GM23248 (cell line): ENCODE measurements at places on chromosomes 12 and 14. TPM values are rescaled to one million over a fixed set of nuclear protein-coding genes. Genes with fewer than 3 reads are reported as not detected.

GRCh38 chr12:14239350-14239934 lies 126.0 kb upstream of the ATF7IP start:
- peak; percentile 53 for DNase-seq

DNA sequence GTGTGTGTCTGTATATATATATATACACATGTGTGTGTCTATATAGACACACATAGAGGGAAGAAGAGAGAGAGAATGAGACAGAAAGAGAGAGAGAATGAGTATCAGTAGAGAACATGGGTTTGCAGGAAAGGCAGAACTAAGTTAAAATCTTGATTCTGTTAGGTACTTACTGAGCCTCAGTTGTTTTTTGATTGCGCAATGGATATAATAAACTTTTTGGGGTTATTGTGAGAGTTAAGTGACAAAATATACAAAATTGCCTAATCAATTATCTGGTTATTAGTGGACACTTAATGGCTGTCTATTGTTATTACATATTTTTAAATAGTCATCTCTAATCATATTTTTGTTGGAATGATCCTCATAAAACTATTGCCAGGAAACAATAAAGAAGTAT lies 169.0 kb downstream of the ETNK1 start:
- DNase-seq, result no peak

DNA sequence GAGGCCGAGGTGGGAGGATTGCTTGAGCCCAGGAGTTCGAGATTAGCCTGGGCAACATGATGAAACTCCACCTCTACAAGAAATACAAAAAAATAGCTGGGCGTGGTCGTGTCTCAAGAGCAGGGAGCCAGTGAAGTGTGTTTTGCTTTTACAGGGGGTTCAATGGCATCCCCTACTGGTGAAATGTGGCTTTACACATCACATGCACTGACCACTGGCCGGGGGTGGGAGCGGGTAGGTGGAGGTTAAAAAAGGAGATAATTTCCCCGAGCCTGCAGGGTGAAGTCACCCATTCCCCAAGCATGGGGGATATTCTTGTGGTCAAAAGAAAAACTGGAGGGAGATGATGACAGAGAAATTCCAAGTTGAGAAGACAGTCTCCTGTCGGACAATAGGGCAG lies 63.6 kb upstream of the PWP1 start:
- peak; percentile 22 for DNase-seq

DNA sequence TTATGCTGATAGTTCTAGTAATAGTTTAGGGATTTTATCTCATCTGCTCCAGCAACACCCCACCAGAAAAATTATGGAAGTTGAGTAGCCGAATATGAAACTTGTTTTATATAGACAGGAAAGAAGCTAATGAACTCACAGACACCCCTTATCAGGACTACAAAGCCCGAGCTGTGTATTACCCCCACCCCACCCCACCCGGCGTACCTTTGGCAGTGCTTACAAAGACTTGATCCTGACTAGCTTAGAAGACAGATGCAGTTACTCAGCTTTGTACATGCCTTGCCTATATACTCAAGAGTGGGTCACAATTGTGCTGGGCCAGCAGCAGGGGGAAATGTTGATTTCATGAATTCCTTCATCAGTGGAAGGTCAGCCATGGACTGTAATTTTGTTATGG lies 22.4 kb downstream of the PROX2 start:
- DNase-seq, result peak; percentile 39

DNA sequence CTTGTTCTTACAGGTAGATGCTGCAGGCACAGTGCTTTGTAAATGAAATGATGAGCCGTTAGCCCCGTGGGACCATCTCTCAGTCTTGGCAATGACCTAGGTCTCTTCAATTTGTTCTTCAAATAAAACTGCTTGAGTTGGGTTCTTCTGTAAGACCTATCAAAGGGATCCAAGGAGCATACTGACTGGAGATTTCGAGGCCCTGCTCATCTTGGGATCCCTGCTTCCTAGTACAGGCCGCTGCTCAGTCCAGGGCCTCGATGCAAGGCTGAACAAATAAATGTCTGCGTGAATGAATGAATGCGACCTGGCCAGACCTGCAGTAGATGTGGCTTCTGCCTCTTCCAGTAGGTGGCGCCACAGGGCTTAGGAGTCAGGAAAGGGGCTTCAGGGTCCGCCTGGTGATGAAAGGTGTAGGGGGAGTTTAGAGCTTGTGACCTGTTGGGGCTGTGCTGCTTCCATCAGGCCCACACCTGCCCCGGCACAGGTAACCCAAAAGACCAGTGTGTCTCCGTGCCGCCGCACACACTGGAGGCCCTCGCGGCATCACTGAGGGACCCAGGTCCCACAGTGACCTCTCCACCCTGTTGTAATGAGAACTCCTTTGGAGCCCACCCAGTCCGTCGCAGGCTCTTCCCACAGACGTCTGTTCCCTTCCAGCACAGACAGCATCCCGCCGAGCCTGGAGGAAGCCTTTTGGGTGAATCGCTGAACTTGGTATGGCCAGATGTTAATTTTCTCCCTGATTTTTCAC lies 4.4 kb downstream of the CACNA1C start:
- peak; percentile 64 for DNase-seq

GRCh38 chr14:77026166-77026929 lies 2.2 kb downstream of the IRF2BPL start:
- peak; percentile 75 for DNase-seq

GRCh38 chr12:2672863-2673262 lies 121.9 kb upstream of the FKBP4 start:
- DNase-seq, result no peak

DNA sequence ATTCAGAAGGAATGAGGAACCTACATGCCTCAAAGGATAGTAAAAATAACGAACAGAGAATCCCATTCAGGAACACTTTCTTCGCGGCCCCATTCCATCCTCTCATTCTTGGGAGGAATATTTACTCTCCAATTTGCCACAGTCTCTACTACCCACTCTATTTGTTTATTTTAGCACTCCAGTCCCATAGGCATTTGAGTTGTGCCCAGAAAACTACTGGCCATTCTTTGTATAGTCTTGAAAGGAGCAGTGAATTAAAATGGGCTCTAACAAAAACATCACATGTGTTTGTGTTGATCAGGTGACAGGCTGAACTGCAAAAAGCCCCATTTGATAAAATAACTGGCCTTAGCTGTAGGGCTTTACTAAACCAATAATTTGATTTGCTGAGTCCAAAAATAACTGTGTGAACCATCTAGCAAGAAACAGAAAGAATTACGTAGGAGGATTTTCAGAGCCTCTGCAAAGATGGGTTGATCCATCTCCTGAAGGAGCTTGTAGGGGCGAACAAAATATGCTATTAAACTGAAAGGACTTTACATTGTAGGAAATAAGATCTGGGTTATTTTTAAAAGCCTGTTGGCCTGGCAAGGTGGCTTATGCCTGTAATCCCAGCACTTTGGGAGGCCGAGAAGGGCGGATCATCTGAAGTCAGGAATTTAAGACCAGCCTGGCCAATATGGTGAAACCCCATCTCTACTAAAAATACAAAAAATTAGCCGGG lies 142.3 kb upstream of the CPNE8 start:
- DNase-seq, result no peak

- DNase-seq, result peak; percentile 65
These were observed 145.7 kb downstream of the SAMD4A start for GRCh38 chr14:54712465-54713200.

GRCh38 chr12:104784592-104784991 lies 173.5 kb downstream of the SLC41A2 start:
- DNase-seq, result peak; percentile 13

DNA sequence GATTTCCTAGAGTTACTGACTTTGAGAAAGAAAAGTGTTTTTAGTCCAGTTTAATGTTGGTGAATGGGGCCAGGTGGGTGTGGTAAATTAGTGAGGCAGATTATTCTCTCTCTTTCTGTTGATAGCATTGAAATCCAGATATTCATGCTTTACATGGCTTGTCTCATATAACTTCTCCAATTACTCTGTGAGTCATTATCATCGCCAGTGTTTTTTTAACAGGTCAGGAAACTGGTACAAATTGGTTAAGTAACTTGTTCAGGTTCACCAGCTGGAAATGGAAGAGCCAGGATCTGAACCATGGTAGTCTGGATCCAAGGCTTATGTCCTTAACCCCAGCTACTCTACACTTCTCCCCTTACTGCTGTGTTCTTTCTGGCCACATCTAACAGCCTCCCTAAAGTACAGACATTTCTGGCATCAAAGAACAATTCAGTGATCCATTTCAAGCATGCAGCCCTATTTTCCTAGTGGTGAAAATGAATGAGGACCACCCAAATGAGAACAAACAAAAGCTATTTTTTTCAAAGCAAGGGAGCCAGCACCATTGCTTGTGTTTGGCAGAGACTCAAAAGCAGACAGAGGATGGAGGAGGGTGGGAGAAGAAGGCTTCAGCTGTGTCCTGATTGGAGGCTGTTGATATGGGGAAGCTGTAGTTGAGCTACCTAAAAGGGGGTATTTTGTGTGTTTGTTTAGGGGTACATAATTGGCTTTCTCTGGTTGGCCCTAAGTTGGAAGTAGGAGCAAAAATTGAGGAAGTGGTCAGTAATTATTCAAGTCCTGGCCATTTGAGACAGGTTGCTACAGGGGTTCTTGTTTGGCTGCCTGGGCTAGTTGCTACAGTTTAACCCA lies 1.7 kb downstream of the IRAK3 start:
- peak; percentile 48 for DNase-seq

- peak; percentile 6 for DNase-seq
These were observed 29.0 kb upstream of the MEG3 start for GRCh38 chr14:100796946-100797345.

DNA sequence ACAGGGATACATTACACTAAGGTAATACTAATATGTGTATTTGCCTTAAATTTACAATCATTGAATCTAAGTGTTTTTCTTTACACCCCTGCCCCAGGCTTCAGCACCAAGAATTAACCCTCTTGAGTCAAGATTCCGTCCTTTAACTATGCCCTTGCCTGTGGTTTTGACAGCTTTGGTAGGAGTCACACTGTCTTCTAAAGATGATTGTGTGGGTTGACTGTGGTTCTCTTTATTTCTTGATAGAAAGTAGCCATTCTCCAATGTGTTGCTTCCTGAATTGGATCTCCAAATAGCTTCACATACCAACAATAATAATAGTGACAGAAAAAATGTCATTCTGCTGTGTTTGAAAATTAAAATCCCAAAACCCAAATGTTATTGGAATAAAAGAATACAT lies 3.6 kb downstream of the CLEC7A start:
- DNase-seq, result no peak

GRCh38 chr12:51386351-51386750 lies 4.9 kb downstream of the GALNT6 start:
- no peak for DNase-seq

GRCh38 chr12:117590999-117591398 lies 229.6 kb upstream of the NOS1 start:
- no peak for DNase-seq

- DNase-seq, result peak; percentile 34
These were observed 827.6 kb downstream of the NRXN3 start for GRCh38 chr14:78997811-78998210.

- no peak for DNase-seq
These were observed 10.5 kb downstream of the PRKAB1 start for GRCh38 chr12:119678459-119678858.

GRCh38 chr12:54251667-54252284 lies 28.1 kb downstream of the CBX5 start:
- peak; percentile 79 for DNase-seq

DNA sequence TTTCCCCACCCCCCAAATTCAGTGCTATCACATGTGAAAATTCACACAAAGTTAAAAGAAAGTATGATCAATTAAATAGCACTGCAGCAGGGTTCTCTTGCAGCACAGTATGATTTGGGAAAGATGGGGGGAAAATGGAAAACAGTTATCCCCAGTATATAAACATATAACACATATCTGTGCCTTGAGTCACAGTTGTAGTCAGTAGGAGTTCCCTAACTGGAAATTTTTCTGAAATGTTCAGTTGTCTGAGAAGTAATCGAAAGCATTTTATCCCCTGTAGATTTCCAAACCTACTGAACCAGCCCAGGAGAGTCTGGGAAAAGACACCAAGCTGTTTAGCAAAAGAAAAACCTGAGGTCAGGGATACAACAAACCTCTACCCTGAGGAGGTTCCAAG lies 47.0 kb downstream of the C12orf50 start:
- peak; percentile 37 for DNase-seq

- DNase-seq, result no peak
These were observed 33.6 kb downstream of the PIWIL1 start for GRCh38 chr12:130371296-130371695.

- no peak for DNase-seq
These were observed 130.5 kb downstream of the SEC23A start for GRCh38 chr14:38972511-38972910.

- no peak for DNase-seq
These were observed 67.6 kb downstream of the ARF6 start for GRCh38 chr14:49960453-49960852.

GRCh38 chr12:108616941-108617858 lies 16.5 kb downstream of the SELPLG start:
- no peak for DNase-seq

- DNase-seq, result no peak
These were observed 67.2 kb downstream of the KDM2B start for GRCh38 chr12:121513464-121514183.

GRCh38 chr14:50932156-50932555 lies 12.1 kb downstream of the PYGL start:
- no peak for DNase-seq

DNA sequence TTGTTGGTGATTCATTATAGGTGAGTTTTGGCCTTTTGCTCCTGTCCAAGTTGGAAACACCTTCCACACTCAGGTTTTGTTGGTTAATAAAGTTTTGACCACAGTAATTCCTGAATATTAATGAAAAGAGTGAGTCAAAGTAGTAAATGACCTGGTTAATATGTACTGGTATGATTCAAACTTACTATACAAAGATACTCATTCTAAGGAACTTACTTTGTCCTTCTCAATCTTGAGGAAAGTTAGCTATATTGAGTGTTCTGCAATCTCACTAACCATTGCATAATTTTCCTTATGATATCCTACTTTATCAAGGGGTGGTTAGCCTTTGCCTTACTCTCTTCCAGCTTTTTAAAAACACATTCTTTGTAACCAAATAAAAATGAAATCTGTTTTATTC lies 20.9 kb upstream of the HECTD1 start:
- peak; percentile 23 for DNase-seq

GRCh38 chr12:123078120-123078465 lies 72.8 kb downstream of the PITPNM2 start:
- no peak for DNase-seq

Gene GPD1
- 0.13 TPM in 1 of 2 replicates, not detected in the other for total RNA-seq

Gene PPP1CC
- 110 and 116 TPM in 2 replicates for total RNA-seq

Gene ASCL1
- not detected in 2 replicates for total RNA-seq

Gene AREL1
- total RNA-seq, result 21.0 and 25.6 TPM in 2 replicates

Gene KRT1
- total RNA-seq, result not detected in 2 replicates

Gene JPH4
- not detected in 2 replicates for total RNA-seq

Gene SOX5
- total RNA-seq, result not detected in 2 replicates

Gene FAM186B
- total RNA-seq, result 0.22 and 1.4 TPM in 2 replicates

Gene DHH
- not detected in 2 replicates for total RNA-seq

Gene SLCO1B1
- not detected in 2 replicates for total RNA-seq

Gene FKBP4
- total RNA-seq, result 24.0 and 27.6 TPM in 2 replicates

Gene ACOT6
- not detected in 2 replicates for total RNA-seq

Gene RHOJ
- 1.2 and 1.6 TPM in 2 replicates for total RNA-seq

Gene KRT73
- not detected in 2 replicates for total RNA-seq

Gene IRAK3
- 3.7 and 6.6 TPM in 2 replicates for total RNA-seq

Gene PGF
- 1.5 and 1.8 TPM in 2 replicates for total RNA-seq

Gene TAS2R8
- total RNA-seq, result not detected in 2 replicates

Gene INHBC
- not detected in 2 replicates for total RNA-seq
